ENCODE measurements at places on chromosomes 3 and 15.

- DNase-seq: no peak
Measured at GRCh38 chr15:36632226-36632625, 52.8 kb downstream of the CDIN1 start.

DNA sequence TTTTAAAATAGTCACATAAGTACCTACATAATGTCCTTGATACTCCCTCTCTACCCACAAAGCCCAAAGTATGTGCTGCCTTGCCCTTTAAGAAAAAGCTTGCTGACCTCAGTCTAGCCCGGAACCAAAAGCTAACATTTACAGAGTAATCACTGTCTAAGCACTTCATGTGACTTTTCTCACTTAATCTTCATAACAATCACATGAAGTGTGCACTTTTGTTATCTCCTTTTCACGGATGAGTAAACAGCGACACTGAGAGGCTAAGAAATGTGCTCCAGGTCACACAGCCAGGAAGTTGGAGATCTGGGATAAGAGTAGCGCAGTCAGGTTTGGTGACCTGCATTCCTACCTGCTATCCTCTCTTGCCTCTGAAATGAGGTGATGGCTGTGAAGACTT, 194.0 kb downstream of the ITPR1 start:
- no peak for DNase-seq

- DNase-seq: no peak
Measured at GRCh38 chr15:89822026-89822425, 7.4 kb upstream of the ANPEP start.

- DNase-seq: no peak
Measured at GRCh38 chr3:128846486-128846891, 32.9 kb upstream of the ACAD9 start.

- DNase-seq: no peak
Measured at GRCh38 chr3:29683018-29683993, 402.4 kb downstream of the RBMS3 start.

DNA sequence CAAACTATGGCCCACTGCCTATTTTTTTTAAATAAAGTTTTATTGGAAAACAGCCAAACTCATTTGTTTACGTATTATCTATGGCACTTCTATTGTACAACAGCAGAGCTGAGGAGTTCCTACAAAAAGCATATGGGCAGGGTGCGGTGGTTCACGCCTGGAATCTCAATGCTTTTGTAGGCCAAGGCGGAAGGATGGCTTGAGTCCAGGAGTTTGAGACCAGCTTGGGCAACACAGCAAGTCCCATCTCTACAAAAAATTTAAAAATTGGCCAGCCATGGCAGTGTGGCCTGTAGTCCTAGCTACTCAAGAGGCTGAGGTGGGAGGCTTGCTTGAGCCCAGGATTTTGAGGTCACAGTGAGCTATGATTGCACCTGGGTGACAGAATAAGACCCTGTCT, 142.3 kb downstream of the RORA start:
- DNase-seq: no peak

DNA sequence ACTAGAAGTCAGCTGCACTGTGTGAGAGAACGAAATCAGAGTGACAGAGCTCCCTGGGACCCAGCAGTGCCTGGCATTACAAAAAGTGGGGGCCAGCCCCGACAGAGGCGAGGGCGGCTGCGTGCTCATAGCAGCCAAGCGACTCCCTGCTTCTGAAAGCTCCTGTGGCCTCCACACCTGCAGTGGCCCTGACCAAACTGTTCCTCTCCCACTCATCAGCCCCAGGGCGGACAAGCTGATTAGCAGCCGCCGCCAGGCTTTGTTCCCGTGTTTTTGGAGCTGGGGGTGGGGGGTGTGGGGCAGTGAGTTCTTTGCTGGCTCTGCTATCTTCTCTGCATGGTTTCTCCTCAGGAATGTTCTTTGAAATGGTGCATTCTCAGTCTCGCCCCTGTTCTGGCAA, 58.1 kb downstream of the DGKG start:
- no peak for DNase-seq

- no peak for DNase-seq
Measured at GRCh38 chr3:111362381-111363009, 179.5 kb upstream of the CD96 start.

DNA sequence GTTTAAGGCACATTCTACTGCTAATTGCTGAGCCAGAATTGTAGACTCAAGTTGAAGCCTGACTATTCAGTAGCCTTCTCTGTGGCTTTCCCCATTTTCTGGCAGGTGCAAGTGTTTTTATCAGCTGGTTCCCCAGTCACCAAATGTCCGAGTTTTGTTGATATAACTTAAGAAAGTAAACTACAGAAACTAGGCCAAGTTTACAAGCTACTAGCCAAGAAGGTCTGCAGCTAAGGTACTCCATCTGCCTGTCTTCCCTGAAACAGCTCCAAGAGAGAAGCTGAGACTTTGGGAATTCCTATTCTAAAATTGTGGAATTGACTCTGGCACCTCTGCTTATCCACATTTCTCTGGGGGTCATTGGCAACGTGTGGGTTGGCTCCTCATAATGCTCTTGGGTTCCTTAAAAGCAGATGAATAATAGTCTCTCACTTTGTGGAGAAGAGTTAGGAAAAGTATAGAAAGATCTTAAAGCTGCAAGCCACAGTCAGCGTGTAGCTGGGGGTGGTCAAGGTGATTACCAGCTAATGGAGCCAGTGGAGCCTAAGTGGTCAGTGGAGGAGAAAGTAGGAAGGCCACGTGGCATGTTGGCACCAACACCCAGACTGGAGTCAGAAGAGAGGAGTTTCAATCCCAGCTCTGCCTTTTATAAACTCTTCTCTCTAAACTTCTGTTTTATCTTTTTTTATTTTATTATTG, 128.8 kb downstream of the PEX5L start:
- no peak for DNase-seq

DNA sequence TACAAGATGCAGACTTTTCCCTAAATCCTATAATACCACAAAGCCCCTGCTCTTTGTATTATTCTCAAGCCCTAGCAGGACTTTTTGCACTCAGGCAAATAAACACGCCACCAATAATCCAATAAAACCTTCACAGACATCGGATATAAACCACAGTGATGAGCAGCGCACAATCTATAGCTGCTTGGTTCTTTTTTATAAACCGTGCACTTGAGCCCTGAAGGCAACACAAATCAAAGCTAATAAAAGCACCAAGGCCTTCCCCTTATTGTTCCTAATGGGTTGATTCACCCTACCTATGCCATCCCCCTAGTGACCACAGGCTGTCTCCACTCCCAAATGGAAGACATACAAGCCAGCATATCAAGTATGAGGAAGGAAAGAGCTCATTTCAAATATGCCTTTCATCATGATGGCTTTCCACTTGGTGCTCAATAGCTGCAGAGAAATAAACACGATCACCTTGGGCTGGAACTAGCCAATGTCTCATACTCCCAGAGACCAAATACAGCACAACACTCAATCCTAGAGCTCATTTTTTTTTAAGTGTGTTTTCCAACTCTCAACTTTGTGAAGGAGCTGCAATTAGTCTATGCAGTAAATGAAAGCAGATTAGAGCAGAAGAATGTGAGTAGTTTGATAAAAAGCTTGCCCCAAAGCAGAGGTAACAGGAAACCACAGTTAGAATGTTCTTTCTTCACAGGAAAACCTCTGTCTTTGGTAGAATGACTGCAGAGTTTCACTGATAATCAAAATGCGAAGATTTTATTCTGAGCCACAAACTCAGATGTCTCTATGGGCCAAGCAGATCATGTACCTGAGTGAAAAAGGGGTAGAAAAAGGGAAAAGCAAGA, 573.9 kb downstream of the AGBL1 start:
- DNase-seq: no peak

DNA sequence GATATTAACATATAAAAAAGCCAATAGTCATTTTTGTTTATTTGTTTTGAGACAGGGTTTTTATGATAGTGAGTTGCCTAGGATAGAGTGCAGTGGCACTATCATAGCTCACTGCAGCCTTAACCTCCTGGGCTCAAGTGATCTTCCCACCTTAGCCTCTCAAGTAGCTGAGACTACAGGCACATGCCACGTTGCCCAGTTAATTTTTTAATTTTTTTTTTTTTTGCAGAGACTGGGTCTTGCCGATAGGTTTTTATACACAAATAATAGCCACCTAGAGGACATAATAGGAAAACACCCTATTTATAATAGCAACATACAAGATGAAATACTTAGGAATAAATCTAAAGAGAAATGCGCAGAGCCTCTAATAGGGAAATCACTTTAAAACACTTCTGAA, 13.3 kb downstream of the EIF3J start:
- no peak for DNase-seq

GRCh38 chr15:51307325-51307724, 31.1 kb downstream of the CYP19A1 start:
- no peak for DNase-seq

DNA sequence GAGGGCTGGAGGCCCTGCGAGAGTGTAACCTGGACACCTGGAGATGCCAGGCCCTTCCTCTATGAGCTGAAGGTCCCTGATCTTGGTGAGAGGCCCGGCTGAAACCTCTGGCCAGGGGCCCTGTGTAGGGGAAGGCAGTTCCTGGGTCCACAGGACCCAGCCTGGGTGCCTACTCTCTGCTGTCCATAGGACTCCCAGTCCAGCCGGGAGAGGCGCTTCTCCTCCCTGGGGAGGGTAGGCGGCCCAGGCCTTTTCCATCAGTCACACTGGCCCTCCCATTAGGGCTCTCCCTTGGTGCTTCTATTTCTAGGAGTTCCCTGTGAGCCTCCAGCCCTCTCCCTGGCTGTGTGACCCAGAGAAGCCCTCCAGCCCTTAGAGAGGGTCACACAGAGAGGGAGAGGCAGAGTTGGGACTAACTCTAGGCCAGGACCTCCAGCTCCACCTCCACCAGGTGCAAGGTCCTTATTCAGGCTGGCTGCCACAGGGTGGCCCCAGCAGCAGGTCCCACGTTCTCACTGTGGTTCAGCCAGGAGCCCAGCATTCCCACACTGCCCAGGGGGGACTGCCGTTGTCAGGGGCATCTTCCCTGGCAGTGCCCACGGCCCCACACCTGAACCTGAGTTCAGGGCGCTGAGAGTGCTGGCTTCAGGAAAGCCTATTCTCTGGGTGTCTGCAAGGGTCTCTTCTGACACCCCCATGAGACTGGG, 146.8 kb downstream of the SMAD6 start:
- no peak for DNase-seq

DNA sequence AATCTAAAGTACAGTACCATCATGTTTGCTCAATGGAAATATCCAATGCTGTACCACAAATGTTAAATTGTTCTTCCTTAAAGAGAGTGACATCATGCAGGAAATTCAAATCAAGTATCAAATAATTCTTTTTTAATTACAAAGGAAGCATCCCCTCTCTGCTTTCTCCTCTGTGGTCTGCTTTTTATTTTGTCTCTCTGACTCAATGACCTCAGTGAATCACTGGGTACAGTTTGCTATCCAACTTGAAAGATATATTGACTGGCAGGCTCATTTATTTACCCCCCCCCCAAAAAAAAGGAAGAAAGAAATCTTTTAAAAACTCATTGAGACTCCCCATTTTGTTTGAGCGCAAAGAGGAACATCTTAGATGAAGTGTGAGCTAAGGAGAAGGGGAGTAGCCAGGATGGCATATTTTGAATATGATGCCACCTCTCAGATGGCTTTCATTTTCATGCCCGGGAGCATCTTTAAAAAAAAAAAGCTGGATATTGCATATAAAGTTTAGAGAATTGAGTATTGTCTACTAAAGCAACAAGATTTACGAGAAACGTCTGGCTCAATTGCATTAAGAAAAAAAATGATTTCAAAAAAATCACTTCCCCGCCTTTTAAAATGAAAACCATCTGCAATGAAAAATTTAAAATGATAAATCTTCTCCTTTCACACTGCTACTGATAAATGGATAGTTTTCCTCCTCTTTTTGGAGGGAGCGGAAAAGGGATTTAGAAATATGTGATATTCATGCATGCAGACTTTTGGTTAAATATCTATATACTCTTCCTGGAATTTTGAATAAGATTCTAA, 307.1 kb upstream of the DPH6 start:
- no peak for DNase-seq

GRCh38 chr3:192445770-192446644, 281.3 kb downstream of the FGF12 start:
- DNase-seq: peak; percentile 58

- DNase-seq: no peak
Measured at GRCh38 chr15:58046467-58046866, 19.0 kb downstream of the ALDH1A2 start.

DNA sequence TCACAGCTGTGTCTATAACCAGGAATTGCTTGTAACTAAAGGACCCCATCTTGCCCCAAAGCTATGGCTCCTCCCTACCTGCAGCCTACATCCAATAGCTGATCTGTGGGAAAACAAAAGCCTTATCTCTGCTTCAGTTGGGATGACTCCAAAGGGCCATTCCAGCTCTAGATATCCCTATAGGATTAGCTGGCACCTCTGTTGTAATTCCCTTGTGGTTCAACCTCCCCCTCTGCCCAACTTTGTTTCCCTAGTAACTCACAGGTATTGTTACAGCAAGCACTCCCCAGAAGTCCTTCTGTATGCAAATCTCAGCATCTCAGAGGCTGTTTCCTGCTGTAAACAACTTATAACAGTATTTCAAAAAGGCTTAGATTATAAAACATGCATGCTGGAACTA, 478.6 kb downstream of the AGBL1 start:
- DNase-seq: no peak

GRCh38 chr3:104460477-104461406, 906.0 kb upstream of the ALCAM start:
- no peak for DNase-seq

DNA sequence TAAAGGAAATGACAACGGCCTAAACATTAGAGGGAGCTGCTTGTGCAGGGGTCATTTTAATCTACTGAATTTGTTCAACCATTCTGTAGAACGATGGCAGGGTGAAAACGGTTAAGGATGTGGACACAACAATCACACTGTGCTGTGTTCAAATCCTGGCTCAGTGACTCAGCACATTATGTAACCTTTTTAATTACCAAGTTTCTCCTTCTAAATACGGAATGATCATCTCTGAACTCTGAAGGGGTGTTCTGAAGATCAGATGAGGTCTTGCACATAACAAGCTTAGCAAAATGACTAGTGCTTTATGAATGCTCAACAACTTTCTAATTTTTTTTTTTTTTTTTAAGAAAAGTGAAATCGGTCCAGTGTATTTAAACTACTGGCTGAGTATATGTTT, 592.8 kb downstream of the FOXP1 start:
- no peak for DNase-seq

DNA sequence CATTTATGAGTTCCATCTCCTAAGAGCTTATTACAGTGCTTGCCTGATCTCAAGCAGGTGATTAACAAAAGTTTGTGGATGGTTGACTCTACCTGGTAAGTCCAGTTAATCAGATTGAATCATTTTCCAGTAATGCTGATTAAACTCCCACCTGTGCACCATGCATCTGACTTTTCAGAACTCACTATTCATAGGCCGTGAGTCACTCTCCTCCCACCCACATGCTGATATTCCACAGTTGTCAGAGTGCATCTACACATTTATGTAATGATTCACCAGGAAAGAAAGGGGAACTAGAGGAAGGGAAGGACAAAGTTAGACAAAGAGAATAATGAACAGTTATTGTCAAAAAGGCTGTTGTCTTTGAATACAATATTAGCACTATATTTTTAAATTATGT, 106.2 kb upstream of the UBE3A start:
- no peak for DNase-seq

- no peak for DNase-seq
Measured at GRCh38 chr3:169103951-169104941, 559.3 kb downstream of the MECOM start.

- DNase-seq: no peak
Measured at GRCh38 chr3:50609071-50609762, 2.4 kb downstream of the CISH start.

Data from NCI-H1930 (cell line).